ENCODE measurements at places on chromosomes 7 and 10.

DNA sequence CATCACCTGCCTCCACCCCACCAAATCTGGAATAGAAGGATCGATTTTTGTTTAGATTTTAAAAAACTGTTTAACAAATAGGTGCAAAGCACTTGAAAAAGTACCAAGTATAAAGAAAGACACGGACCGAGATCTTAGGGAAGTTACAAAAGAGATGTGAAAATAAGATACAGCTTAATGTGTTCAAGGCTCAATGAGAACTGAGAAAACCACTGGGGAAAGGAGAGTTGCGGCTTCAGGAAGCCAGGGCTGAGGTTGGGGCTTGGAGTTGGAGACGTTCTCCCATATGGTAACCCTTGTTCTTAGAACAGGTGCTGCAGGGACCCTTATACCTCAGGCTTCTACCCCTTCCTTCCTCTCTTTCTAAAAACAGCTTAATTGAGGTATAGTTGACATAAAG lies 140.2 kb downstream of the FANK1 start:
- no peak for DNase-seq

DNA sequence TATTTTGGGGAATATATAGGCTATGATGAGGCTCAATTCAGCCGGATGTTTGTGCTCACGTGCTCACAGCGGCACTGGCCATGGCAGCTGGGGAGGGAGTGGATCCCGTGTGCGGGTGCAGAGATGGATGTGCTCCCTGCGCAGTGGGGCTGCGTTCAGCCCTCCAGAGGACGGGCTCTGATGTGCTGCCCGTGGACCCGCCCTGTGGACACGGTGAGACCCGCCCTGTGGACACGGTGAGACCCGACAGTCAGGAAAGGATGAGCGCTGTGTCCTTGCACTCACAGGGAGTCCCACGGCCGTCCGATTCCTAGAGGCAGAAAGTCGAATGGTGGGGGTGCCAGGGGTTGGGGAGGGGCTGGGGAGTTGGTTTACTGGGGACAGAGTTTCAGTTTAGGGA lies 89.0 kb downstream of the DNAJB6 start:
- DNase-seq = no peak

DNA sequence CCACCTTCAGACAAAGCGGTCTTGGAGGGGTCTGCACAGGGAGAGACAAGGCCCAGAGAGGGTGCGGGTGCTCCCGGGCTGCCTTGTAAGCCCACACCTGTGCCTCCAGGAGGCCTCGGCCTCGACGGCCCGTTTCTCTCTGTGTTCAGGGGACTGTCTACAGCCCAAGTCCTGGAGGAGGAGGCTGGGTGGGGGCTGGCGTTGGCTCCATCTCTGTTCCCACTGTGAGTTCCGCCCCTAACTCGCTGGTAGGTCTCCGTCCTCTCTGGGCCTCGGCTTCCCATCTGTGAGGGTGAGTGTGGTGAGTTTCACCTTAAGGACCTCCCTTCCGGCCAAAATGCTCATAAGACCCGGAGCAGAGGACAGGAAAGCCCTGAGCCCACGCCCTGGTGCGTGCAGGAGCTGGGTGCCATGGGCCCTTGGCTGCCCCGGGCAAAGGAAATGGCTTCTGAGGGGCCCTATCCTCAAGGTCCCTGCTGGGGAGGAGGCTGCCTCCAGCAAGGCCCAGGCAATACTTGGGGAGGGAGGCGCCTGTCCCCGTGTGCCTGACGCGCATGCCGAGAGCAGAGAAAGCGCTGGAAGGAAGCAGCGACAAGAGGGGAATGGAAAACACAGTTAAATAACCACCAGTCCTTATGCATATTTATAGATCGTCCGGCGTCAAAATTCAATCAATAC lies 276.8 kb downstream of the ELFN1 start:
- no peak for DNase-seq

DNA sequence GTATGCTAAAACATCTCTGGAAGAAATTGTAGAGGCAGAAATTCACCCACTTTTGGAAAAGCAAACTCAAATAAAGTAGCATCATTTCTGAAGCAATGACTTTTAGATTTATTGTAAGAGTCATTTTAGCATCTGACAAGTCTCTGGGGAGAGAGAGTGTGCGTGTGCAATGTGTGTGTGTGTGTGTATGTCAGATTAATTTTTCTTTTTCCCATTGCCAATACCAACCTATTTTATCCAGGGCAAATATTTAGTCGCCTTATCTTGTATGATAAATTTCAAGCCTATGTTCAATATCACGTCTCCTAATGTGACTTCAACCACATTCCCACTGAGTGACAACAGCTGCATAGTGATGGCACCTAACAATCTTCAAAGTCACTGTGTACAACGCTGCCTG lies 101.7 kb downstream of the NEBL start:
- DNase-seq = no peak

GRCh38 chr7:101303102-101303701 lies 18.4 kb downstream of the IFT22 start:
- no peak for DNase-seq

GRCh38 chr7:112018305-112019030 lies 187.7 kb downstream of the DOCK4 start:
- no peak for DNase-seq

- DNase-seq = peak; percentile 33
These were observed 43.8 kb upstream of the RPA3 start for GRCh38 chr7:7761974-7762779.

- DNase-seq = no peak
These were observed 74.2 kb downstream of the VOPP1 start for GRCh38 chr7:55498142-55498541.
